ENCODE measurements at places on chromosomes 1 and 21. TPM values are rescaled to one million over a fixed set of nuclear protein-coding genes. Genes with fewer than 3 reads are reported as not detected.

Gene DTL
- total RNA-seq, result 0.89 TPM

DNA sequence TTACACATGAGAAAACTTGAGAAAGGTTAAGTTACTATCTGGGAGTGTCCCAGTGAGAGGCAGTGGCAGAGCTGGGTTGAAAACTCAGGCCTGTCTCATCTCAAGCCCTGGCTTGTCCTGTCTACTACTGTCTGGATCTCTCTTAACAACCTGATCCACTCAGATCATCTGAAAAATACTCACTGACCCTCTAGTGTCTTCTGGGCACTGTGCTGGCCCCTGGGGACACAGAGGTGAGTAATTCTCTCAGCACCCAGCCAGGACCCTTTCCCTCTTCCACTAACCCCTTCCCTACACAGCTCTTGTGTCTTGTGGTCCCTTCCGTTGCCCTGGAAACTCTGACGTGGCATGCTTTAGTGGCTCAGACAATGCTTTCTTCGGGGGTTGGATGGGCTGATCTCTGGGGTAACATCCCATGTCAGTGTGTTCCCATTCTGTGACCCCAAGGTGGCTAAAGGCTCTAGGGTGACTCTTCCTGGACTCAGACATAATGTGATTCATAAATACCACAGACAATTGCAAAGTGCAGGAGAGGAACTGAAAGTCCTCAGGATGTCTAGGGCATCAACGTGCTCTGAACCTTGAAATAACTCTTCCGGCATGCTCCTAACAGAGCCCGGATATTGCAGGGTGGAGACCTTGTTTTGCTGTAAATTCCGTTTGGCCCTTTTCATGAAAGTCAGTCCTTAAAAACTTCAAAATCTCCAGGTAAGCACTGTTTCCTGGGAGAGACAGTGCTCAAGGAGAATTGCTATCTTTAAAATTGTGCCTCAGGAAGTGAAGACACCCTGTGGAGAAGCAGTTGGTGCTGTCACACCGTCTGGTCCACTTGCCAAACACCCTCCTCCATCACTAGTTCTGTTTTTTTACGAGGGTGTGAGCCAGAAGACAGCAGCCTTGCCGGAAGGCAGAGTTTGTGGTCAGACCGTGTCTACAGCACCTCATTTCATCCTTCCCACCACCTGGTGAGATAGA is 4.0 kb downstream of the SHISAL2A start:
- H3K4me3 ChIP-seq, result no peak overlapping the region
- peaks cover 26% of the 10 kb centered on the region for H3K27me3 ChIP-seq
- H3K4me1 ChIP-seq, result peaks cover 10% of the 10 kb centered on the region

Gene CFAP45
- total RNA-seq, result 0.78 TPM

DNA sequence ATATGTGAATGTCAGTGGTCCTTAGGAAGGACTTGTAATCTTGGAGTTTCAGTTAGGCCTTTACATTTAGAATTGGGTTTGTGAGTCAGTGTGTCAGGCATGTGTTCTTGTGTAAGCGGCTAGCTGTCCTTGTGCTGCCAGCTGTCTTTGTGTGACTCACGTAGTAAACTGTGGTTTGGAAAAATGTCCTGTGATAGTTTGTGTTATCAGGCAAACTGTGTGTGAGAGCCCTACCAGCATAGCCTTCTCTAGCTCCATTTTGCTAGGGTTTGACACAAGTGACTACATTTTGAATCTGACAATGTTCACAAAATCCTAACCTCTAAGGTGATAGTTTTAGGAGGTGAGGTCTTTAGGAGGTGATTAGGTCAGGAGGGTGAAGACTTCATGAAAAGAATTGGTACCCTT is 6.9 kb upstream of the SLC35D1 start:
- DNase-seq, result no peak
- no peak overlapping the region for H3K4me3 ChIP-seq
- H3K27me3 ChIP-seq, result no peaks in the 10 kb centered on the region
- no peaks in the 10 kb centered on the region for H3K4me1 ChIP-seq
- H3K36me3 ChIP-seq, result no peaks in the 10 kb centered on the region
- no peak overlapping the region for H3K27ac ChIP-seq

Gene PROK1
- total RNA-seq, result 4.2 TPM

Gene CFAP107
- 1.2 TPM for total RNA-seq

Gene GOLT1A
- not detected for total RNA-seq
